ENCODE measurements at places on chromosomes 4 and X.

- DNase-seq, result no peak
These were observed at the start of gene EDA2R for GRCh38 chrX:66638591-66639500. EDA2R (minus strand) TSS chrX:66639078; CDS start chrX:66616020, 23,058 bp downstream.

DNA sequence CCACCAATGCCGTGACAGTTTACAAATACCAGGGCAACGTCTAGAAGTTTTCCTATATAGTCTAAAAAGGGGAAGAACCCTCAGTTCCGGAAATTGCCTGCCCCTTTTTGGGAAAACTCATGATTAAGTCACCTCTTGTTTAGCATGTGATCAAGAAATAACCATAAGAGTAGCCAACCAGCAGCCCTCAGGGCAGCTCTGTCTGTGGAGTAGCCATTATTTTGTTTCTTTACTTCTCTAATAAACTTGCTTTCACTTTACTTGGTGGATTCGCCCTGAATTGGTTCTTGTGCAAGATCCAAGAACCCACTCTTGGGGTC is 20.0 kb upstream of the HOPX start:
- DNase-seq, result no peak

- no peak for DNase-seq
These were observed 31.2 kb downstream of the LRBA start for GRCh38 chr4:150983851-150984250.

DNA sequence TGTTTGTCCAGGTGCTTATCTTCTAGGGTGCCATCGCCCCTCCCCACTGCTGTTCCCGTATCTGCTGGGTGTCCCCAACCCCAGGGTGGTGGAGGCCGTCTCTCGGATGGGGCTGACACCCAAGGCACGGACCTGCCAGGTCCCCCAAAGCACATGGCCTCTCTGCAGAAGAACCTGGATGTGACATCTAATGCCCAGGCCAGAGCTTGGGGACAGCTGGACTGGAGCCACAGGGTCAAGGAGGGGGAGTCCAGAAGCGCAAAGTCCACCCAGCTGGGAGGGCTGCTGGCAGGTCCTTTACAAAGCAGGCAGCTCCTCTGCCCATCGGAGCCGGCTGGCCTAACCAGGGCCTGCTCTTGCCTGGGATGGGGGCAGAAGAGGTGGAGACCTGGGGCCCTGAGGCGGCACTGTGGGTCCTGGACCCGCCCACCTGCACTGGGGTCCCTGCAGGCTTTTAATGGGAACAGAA is 751 bp upstream of the DOK7 start:
- no peak for DNase-seq

DNA sequence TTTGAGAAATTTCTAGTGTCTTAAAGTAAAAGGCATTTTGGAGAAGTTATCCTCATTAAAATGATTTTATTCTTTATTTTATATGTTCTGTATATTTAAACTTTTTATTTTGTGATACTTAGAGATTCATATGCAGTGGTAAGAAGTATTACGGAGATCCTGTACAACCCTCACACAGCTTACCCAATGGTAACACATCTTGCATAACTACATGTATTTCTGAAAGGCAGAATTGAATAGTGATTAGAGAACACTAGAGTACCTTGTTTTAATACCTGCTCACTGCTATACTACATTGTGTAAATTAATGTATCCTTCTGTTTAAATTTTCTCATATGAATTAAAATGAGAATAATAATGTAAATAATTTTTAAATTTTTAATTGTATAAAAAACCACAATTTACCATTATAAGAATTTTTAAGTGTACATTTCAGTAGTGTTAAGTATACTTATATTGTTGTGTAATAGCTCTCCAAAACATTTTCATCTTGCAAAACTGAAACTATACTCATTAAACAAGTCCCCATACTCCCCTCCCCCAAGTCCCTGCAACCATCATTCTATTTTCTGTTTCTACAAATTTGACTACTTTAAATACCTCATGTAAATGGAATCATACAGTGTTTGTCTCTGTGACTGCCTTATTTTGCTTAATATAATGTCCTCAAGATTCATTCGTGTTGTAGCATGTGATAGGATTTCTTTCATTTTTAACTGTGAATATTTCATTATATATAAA is 45.4 kb downstream of the INTS12 start:
- DNase-seq, result no peak

Measured in stimulated activated CD4-positive, alpha-beta T cell treated with anti-CD3 and anti-CD28 coated beads, Interleukin-15, amount 100 ng/mL, for 1 hour (primary cell).